ENCODE measurements at places on chromosomes 6 and 20.
A peak's percentile ranks its signal among the peaks of the same experiment; 100 is the strongest.

GRCh38 chr6:79941489-79942151 lies 5.7 kb downstream of the ELOVL4 start:
- no peak for ATAC-seq

DNA sequence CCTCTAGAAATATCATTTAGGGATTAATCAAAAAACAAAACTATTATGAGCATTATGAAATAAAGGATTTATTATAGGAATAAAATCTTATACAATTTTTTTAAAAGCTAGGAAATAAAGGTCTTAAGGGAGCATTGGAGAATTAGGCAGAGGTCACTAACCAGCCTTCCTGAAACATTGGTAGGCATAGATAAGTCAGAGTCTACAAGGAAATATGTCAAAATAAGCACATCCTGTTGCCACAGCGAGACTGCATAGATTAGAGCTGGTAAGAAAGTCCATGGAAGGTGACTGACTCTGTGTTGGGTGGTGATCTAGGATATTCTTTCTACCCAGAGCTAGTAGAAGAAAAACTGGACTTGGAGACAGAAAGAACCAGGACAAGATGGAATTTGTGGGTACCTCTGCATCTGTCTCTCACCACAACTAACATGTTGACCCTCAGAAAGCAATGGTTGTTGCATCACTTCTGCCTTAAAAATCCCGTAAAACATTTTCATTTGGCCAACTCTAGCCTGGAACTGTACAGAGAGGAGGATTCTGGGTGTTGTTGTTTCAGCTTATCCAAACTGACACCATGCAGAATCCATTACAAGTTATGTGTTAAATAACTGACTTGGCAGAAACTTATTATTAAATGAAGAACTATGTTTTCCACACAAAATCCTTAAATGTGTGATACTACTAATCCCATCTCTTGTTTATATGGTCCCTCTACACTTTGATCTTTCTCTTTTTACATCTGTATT lies 77.1 kb downstream of the FBXO5 start:
- ATAC-seq: no peak

- ATAC-seq: peak; percentile 27
Observed at GRCh38 chr20:12153628-12154027, 235.9 kb downstream of the BTBD3 start.

GRCh38 chr20:32667027-32667426 lies 6.7 kb downstream of the C20orf203 start:
- ATAC-seq: no peak

GRCh38 chr20:3800256-3800877 lies 4.3 kb downstream of the CDC25B start:
- no peak for ATAC-seq

- ATAC-seq: no peak
Observed at GRCh38 chr6:2529211-2529719, 221.5 kb downstream of the MYLK4 start.

GRCh38 chr6:3797231-3798054 lies 45.9 kb upstream of the PXDC1 start:
- ATAC-seq: no peak

DNA sequence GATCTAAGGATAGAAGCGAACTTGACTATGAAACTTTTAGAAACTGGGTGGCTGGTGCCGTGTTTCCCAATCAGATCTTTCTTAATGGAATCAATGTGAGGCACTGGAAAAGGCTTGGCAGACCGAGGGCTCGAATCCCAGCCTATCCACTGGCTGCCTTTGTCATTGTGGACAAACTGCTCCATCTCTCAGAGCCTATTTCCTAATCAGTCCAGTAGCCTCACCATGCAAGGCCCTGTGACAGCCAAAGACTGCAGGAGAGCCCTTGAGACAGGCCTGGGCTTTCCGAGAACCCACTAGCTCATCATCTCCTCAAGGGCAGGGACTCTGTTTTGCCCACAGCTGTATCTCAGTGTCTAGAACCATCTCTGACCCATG lies 43.4 kb downstream of the SPDEF start:
- ATAC-seq: no peak

DNA sequence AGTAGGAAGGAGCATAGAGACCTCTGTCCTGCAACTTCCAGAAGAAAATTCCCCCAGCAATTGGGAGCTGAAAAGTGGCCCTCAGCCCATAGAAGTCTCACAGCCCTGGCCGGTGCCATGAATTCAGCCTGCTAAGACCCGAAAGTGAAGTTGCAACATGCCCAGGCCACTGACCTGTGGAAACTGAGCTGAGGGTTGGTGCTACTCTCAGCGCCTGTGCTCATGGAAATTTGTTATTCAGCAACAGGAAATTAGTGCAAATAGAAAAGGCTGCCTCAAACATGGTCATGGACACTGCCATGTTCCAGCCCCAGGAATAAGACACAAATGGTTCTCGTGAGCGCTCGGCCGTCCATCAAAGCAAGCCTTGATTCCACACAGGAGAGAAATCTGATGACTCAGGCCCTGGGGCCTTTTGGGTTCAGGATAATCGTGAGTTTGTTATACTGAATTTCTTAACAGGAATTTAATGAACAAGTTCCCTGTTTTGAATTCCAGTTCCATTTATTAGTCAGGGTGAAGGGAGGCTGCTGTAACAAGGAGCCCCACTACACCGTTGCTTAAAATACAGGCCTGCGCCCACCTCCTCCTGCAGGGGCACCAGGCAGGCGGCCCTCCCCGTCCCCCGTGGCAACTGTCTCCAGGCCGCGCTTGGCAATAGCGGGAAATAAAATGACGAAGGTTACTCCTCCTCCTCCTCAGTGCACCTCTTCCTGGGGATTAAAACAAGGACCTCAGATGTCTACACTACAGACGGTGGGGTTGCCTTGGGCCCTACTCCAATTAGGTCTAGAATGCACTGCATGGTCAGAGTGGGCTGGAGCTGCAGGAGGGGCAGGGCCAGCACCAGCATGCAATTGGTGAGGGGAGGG lies 152.9 kb downstream of the ERMARD start:
- no peak for ATAC-seq

GRCh38 chr6:160349814-160350350 lies 1.7 kb downstream of the SLC22A3 start:
- no peak for ATAC-seq
